ENCODE measurements at places on chromosomes 2 and 18.

DNA sequence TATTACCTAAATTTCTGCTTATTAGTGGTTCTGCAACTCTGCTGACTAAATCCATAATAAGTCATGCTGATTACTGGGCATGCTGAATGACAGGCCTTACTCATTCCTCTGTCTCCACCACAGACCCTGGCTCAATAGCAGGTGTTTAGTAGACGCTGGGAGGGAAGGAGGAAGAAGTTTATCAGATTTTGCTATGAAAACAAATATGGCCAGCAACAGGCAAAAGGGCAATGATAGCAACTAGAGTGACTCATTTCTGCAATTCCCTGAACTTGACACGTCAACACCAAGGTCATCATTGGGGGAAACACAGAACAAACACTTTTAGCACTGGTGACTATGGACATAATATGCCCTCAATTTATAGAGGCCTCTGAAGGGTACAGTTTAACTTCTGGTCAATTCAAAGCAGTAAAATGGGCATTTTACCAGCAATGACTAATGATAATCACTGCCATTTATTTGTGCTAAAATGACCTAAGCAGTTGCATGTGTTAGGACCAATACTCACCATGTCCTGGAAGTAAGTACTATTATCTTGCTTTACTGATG lies 35.2 kb downstream of the TMEM163 start:
- no peak for DNase-seq

GRCh38 chr18:69580107-69580506 lies 179.4 kb downstream of the DOK6 start:
- DNase-seq: no peak

GRCh38 chr18:23412351-23412964 lies 40.6 kb upstream of the RIOK3 start:
- no peak for DNase-seq

DNA sequence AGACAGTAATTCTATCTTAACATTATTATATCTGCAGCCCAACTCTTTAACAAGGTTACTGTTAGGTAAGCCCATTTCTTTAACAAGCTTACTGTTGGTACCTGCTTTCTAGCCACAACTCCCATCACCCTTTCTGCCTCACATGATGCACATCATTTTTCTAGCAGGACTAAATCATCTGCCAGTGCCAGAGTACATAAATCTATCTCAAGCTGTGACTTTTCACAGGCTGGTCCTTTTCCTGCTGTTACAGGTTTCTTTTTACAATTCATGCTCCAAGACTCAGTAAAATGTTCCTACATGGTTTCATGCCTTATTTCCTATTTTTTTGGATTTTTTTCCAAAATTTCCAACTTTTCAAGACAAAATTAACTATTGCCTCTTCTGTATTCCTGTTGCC lies 30.4 kb upstream of the ZC3H15 start:
- DNase-seq: no peak

DNA sequence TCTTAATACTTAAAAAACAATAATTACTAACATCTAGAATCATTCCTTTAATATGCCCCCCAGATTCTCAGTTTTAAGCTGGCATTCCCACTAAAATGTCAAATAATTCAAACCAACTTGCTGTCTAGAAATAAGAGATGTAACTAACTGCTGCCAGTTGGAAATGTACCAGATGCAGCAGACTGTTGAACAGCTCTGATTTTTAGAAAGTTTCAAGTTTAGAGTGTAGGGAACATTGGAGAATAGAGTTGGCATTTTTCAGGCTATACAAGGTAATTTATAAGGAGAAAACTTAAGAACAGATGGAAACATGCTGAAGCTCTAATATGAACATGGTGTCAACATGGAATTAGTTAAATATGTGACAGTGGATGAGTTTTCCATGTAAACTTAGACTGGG lies 101.4 kb downstream of the PTRHD1 start:
- no peak for DNase-seq

DNA sequence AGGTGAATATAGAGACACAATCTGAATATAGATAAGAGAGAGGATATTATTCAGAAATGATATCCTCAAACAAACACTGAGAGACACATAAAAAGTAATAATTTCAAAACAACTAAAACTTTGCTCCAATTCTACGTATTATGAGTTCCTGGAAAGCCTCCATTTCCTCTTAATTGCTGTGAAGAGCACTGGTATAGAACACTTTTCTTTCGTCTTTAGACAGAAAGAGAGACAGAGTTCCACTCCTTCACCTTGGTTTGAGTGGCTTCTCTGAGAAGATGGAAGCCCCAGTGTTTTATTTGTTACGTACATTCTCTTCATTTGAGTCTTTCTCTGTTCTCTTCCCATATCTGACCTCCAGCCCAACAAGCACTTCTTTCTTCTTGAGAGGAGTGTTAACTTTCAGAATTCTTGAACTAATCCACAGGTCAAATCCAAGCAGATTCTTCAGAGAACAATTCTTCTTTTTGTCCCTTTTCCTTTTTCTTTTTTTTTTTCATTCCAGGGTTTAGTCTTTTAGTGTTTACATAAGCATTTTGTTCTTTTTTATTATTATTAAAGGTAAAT lies 6.4 kb upstream of the PIK3C3 start:
- no peak for DNase-seq

DNA sequence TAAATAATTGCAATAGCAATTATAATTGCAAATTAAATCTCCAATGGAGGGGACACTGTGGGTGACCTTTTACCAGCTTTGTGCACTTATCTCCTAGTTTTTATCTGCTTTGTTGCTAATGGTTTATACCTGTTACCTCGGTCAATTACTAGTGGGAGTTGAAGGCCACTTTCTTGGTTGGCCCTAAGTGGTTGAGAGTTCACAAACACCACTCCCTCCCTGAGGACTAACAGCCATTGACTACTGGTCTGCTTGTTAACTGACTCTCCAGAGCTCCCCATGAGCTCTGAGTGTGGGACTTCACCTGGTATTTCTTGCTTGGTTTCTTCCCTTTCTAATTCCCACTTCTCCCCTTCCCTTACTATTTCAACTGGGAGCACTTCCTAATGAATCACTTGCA lies 27.2 kb downstream of the SERPINE2 start:
- no peak for DNase-seq

- no peak for DNase-seq
Observed at GRCh38 chr2:215423928-215424540, 11.8 kb downstream of the FN1 start.

- DNase-seq: no peak
Observed at GRCh38 chr18:52531836-52532235, 191.8 kb downstream of the DCC start.

DNA sequence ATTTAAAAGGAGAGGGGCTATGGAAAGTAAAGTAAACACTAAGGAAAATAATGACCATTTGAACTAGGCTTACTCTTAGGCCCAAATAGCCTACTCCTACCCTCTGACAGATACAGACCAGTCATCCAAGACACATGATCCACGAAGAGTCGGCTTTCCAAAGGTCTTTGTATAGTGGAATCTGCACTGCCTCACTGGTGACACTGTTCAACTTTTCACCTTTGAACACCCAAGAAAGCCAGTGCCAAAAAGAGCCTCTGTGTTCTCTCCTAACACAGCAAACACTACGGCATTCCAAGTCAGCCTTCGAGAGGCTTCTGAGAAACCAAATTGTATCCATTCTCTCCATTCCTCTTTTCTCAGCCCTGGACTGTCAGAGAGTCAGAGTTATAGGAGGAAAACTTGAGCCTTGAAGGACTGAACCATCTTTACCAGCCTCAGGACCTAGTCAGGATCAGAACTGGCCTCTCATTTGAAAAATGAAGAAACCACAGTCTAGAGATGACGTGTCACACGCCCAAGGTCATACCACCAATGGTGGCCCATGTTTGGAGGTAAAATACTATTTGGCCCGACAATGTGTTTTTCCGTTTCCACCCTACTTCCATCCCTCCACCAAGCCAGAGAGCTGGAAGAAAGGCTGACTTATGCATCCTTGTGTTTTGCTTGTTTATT lies 267.4 kb upstream of the ACVR2A start:
- DNase-seq: no peak

DNA sequence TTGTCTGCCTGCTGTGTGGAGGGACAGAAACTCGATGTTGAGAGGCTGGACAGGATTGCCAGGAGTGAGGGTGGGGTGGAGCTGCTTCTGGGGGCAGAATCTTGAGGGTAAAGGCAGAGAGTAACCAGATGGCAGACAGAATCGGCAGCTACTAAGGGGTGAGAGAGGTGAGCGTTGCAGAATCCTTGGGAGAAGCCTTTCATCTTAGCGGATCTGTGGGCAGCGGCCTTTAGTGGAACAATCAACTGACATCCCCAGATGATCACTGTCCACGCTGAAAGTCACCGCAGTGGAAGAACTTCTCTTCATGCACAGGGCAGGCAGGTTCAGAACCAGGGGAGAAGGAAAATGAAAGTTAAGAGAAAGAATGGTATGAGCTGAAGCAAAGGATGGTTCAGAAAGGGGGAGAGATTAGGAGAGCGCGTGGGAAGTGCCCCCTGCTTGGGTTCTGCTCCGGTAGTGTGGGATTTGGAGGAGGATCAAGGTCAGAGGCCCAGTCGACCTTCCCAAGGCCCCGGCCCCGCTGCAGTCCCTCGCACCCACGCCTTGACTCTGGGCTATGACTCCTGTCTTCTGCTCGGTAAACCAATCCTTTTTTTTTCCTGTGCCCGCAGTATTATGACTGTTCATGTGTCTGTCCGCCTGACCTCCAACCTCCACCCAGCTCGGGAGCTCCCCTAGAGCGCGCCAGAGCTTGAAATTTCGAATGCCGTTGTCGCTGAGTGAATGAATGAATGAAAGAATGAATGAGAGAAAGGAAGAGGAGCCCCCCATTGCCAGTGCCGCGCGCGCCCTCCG lies 584 bp downstream of the BOLA3 start:
- no peak for DNase-seq

Measured in activated CD4-positive, alpha-beta T cell treated with anti-CD3 and anti-CD28 coated beads, Interleukin-2, amount 50 U/mL, for 1 hour (primary cell).